NCI-H1694 treated with DMSO at 0.1 percent for 48 hours (cell line): ENCODE measurements at places on chromosomes 1 and 21.

- DNase-seq, result peak; percentile 83
These were observed 99.0 kb upstream of the C1orf105 start for GRCh38 chr1:172321451-172321850.

GRCh38 chr1:204617256-204618147 lies 68.0 kb downstream of the LRRN2 start:
- DNase-seq, result no peak

DNA sequence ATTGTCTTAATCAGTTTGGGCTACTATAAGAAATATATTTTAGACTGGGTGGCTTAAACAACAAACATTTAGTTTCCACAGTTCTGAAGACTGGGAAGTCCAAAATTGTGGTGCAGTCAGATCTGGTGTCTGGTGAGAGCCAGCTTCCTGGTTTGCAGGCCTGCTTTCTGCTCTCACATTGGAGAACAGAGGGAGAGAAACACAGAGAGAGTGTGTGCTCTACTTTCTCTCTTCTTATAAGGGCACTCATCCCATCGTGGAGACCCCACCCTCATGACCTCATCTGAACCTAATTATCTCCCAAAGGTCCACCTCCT lies 4.1 kb downstream of the LEPR start:
- no peak for DNase-seq

GRCh38 chr1:67228791-67229190 lies 62.5 kb downstream of the IL23R start:
- no peak for DNase-seq

- DNase-seq, result no peak
These were observed 114.7 kb downstream of the PBX1 start for GRCh38 chr1:164673584-164674214.

GRCh38 chr1:154115180-154115579 lies 39.7 kb downstream of the NUP210L start:
- DNase-seq, result no peak

- peak; percentile 79 for DNase-seq
These were observed 47.8 kb upstream of the IKBKE start for GRCh38 chr1:206422525-206422924.

DNA sequence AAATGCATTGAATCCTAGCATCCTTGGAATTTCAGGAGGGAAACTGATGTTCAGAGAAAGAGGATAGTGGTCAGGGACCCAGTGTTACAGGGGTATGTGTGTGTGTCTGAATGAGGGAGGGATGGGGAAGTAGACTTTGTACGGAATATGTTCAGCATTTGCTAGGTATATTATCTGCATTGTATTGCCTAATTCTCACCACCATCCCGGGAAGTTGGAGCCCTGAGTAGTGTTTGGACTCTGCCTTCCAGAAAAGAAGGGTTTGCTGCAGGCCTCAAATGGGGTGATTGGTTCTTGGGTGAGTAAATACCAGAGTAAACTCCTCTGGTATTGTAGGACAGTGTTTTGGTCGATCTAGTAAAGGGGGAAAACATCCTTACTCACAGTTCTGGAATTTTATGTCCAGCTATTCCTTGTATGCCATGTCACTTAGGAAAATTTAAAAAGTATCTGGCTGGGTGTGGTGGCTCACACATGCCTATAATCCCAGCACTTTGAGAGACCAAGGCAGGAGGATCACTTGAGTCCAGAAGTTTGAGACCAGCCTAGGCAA lies 7.1 kb upstream of the ZNF496 start:
- DNase-seq, result no peak

DNA sequence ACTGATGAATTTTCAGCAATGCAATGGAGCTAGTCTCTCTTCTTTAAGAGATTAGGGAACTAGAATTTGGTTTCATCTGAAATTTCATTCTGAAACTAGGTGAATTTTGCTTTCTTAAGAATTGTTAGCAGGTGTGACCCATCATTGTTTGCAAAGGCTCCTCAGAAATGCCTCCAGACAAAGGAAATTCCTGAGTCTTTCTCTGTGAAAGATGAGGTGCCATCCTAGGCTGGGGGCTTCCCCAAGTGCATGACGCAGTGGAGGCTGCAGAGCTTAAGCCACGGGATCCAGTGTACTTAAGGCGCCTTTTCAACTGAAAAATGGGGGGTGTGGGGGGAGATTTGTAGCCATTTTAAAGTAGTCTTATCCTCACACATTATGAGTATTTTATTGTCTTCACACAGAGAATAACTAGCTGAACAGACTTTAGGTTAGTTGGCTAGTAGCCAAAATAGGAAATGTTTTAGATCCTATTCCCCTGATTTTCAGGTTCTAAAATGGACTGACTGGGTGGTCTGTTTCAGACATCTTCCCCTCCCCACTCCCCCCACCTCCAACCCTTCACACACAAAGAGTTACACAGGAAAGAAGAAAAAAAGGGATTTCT lies 202.0 kb downstream of the NFIA start:
- peak; percentile 52 for DNase-seq
